NCI-H1105 (cell line): ENCODE measurements at places on chromosomes 5 and 9.

DNA sequence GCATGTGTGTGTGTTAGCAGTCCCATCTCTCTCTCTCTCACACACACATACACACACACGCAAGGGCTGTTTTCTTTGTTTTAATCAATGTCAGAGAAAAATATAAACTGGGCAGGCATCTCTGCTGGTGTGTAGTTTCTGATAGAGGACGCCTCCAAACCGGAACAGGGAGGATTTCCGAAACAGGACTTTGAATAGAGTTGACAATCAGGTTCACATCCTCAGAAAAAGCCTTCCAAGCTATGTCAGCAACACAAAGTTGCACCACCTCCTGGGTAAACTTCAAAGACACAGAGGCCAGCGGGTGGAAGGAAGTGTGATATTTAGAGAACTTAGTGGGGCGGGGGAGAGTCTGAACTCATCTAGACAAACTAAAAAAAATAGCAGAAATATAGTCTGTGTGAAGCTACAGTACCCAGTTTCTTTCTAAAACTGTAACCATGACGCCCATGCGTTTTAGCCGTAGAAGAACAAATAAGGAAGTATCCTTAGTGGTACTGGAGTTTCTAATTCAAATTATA, 1.2 kb downstream of the ST8SIA4 start:
- DNase-seq, result no peak

GRCh38 chr5:3825531-3826451, 230.2 kb downstream of the IRX1 start:
- no peak for DNase-seq

GRCh38 chr5:111070272-111071134, 1.0 kb upstream of the TSLP start:
- DNase-seq, result no peak

- DNase-seq, result no peak
Measured at GRCh38 chr9:32067261-32067660, 317.2 kb upstream of the ACO1 start.

GRCh38 chr5:100409660-100410151, 125.5 kb upstream of the FAM174A start:
- DNase-seq, result no peak

DNA sequence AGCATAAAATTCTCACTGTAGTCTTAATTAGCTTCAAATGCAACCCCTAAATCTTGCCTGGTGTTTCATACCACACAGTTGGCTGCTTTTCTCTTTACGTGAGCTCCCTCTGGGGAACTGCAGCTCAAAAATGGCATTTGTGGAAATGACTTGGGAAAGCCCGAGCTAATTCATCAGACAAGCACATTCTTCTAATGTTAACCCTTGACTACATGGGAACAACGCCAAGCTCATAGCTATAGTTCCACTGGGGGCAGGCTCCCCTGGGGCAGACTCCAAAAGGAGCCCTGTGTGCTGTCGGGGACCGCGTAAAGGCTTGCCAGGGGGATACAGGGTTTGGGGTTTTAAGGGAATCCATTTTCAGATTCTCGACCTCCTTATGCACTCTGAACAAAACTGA, 301.4 kb upstream of the DAP start:
- DNase-seq, result no peak
